Muscle of leg (tissue), 16 donors: ENCODE measurements at places on chromosomes 16 and 17.
A peak's percentile ranks its signal among the peaks of the same experiment; 100 is the strongest.

GRCh38 chr17:78325076-78325687, 34.7 kb downstream of the SOCS3 start:
- peak; percentile 91 for DNase-seq

DNA sequence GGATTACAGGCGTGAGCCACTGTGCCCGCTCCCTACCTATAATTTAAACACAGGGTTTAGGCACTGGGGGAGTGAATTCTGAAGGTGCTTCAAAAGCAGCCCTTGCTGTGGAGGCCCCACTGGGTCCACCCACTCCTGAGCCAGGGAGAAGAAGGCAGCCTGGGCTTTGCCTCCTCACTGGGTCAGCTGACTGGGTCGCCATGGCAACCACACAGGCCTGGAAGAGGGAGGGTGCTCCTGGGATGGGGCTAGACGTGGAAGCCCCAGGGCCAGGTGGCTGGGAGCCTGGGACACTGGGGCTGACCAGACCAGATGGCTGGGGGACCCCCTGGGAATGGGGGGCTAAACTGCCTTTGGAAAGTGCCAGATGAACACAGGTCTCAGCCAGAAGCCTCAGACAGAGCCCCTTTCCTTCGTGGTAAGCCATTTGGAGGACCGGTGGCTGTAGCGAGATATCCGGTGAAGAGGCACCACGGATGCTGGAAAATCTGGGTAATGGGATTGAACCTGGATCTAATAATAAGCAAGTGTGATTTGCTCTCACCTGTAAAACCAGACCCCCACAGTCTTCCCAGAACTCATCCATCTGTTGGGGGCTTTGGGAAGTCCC, 32.9 kb downstream of the TRARG1 start:
- DNase-seq, result no peak

DNA sequence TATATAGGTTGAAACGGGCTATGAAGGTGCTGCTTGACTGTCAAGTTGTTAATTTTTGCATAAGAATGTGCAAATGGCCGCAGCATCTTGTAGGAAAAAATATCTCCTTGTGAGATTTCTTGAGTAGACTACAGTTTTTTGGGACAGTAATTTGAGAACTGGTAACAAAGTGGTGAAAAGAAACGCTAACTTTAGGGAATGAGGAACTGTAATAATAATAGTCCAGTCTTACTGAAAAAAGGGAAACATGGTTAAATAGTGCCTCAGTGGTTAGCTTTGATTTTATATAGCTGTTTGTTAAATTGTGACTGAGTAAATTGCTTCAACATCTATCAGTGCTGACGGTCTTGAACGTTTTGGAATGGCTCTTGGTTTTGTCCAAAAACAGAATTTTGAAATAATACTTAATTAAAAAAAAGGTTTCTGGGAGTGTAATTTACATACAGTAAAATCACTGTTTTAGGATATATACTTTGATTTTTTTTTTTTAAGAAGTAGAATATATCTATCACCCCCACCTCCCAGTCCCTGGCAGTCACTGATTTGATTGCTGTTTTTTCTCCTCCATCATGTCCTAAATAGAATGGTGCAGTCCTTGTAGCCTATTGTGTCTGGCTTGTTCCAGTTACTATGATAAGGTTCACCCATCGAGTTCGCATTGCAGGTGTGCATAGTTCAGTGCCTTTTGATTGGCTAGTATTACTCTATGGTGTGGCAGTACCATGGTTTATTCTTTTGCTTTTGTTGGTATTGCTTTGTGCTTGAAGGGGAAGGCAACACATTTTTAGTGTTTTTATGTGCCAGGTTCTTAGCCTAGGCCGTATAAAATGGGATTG, 2.8 kb downstream of the HAPSTR1 start:
- no peak for DNase-seq

DNA sequence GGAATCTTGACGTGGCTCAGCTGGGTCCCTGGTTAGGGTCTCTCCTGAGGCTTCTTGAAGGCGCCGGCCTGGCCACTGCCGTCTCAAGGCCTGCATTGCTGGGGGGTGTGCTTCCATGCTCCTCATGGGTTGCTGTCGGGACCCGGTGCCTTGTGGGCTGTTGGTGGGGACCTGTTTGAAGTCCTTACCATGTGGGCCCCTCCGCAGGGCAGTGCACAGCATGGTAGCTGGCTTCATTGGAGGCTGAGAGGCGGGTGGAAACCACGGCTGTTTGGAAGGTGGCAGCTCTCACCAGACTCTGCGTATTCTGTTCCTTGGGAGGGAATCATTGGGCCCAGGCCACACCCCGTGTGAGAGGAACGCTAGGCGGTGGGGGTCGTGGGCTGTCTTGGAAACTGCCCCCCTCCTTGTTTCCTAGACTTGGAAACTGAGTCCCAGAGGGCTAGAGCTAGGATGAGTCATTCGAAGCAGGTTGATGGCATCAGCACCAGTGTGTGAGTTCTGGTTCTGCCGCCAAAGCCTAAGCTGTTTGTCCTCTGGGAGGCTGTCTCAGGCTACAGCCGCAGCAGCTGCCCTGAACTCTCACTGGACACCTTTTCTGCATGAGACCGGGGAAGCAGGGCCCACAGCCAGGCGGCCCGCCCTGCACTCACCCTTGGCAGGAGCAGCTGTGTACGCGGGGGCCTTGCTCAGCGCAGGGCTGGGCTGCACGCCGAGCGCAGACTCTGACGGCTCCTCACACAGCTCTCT, 35.2 kb downstream of the ZNF750 start:
- peak; percentile 97 for DNase-seq

DNA sequence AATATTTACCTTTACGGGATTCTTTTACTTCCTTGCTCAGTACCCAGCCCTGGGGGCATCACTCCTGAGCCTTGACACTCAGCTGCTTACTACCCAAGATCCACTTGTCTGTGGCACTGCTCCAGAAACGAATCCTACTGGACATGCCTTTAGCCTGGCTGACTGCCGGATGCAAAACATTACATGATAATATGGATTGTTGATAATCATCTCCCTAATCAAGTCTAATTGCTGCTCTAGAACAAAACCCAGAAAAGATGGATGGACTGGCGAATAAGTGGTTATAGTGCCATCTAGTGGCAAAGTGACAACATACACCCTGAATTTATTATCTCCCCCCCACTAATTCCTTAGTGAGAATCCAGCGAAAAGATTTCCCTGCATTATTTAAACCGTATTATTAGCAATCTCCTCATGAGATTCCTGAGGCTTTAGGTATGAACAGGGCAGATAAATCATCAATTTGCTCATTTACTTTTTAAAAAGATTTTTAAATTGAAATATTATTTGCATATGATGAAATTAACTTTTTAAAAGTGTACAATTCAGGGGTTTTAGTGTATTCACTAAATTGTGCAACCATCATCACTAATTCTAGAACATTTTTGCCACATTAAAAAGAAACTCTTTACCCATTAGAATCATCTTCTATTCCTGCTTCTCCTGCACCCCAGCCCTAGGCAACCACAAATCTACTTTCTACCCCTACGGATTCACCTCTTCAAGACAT, 61.6 kb downstream of the RGS9 start:
- peak; percentile 68 for DNase-seq

GRCh38 chr17:6427279-6427781, 7.6 kb downstream of the AIPL1 start:
- DNase-seq, result peak; percentile 29

DNA sequence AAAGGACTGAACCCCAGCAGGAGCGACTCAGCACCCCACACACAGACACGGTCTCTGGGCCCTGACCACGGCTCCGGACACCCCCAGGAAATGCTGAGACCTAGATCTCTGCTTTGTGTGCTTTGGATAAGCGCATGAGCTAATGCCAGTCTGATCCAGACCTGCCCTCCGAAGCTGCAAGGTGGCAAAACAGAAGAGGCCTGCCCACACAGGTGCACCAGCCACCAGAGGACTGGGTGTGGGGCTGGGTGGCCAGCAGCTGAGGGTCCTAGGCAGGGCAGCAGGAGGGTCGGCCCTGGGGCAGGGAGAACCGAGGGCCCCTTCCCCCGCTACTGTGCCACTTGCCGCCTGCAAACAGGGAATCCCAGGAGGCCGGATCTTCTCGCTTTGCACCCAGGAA, 30.7 kb upstream of the EIF1 start:
- no peak for DNase-seq

GRCh38 chr16:69270831-69271230, 40.3 kb upstream of the VPS4A start:
- peak; percentile 73 for DNase-seq

DNA sequence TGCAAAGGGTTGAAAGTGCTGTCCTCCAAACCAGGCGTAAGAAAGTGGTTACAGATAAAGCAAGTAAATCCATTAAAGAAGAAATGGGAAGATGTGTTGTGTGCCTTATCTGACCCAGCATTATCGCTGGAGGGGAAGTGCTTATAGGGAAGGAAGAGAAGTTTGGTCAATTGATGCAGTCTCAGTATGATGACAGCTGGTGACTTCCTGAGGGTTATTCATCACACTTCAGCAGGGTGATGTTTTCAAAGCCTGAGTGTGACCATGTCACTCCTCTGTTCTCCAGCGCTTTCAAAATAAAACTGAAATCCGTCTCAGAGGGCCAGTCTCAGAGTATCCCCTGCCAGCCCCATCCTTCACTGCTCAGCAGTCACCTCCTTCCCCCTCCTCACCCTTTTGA, 505.4 kb upstream of the RBFOX1 start:
- DNase-seq, result peak; percentile 54
